ENCODE measurements at places on chromosomes 1 and 21.

DNA sequence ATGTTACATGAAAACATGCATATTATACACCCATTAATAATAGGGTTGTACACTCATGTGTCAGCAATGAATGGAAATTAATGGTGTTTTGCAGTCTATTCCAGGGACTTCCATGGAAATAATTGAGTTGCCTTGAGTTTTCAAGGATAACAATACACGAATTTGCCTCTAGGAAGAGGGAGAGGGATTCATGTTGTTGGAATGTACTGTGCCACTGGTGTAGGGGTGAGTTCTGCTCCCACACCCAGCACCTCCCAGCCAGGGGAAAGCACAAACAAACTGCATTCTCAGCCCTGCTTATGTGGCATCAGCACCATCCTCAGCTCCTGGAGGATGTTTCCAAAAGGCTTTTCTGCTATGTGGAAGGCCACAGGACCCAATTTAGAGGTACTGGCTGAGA, 57.8 kb downstream of the BCAR3 start:
- no peak for DNase-seq

DNA sequence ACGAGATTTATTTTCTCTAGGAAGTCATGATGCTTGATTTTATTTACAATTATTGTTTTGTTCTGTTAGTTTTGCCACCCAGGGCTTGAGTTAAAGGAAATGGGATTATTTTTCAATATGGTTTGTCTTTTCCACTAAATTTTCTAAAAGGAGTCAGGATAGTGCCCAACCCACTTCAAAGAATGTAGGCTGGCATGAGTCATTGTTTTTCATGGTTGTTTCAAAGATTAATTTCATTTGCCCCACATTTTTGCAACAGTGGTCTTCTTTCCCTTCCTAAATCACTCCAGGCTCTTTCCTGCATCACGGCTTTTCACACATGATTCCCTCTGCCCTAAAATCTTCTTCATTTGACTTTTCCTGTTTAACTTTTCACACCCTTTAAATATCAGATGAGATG, 2.5 kb downstream of the SLAMF6 start:
- DNase-seq, result no peak

- no peak for DNase-seq
These were observed 579.3 kb upstream of the ADGRL4 start for GRCh38 chr1:79585801-79586200.

GRCh38 chr1:241666419-241666818, 14.3 kb downstream of the WDR64 start:
- no peak for DNase-seq

DNA sequence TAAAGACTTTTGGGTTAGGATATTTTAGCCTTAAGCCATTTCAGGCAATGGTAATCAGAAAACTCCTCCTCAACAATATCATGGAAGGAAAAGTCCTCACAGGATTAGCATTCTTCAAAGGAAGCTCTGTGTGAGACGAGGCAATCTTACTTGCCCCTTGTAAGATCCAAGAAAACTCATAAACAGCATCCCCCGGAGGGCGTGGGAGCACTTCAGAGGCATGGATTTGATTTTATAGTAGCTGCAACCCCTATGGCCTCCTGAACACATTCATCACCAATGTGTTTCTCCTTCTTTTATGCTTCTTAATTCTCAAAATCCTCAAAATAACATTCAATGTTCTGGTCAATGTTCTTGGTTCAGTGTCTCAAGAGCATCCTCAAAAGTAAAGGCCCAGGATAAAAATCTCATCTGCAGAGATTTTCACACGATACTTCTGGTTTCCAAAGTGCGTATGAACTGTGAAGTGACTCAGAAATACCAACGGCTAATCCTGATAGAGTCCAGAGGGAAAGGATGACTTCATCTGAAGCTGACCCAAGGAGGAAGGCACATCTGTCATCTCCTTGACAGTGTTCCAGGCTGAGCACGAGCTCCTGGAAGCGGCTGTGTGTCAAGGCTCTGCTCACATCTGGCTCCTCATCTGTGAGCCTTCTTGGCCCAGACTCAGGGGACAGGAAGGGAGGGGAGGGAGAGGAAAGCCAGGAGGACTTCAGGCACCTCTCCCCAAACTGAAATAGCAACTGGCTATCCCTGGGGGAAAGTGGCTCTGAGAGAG, 49.3 kb upstream of the PSEN2 start:
- DNase-seq, result peak; percentile 46

- no peak for DNase-seq
These were observed 228.6 kb upstream of the LYPLAL1 start for GRCh38 chr1:218945050-218945449.

- no peak for DNase-seq
These were observed at the start of gene PCP4L1 for GRCh38 chr1:161258439-161259344. TSS of gene PCP4L1 (plus strand) at chr1:161258745. CDS start at chr1:161258975, 230 bp downstream.

DNA sequence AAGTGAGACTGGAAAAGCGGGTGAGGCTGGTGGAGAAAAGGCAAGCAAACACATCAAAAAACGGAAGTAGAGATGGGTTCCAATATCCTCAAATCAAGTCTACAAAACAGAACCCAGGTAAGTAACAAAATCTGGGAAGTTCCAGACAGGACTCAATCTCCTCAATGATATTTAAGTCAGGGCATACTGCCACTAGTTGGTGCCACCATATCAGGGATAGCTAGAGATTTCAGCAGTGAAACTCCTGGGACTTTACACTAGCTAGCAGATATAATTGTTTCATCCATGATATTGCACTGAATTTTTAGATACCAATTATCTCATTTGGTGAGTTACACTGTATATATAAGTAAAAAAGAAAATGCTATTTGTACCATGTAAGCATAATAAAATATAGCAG, 52.0 kb downstream of the EYA3 start:
- DNase-seq, result no peak

- no peak for DNase-seq
These were observed 477 bp downstream of the SNAP47 start for GRCh38 chr1:227735539-227736285.

DNA sequence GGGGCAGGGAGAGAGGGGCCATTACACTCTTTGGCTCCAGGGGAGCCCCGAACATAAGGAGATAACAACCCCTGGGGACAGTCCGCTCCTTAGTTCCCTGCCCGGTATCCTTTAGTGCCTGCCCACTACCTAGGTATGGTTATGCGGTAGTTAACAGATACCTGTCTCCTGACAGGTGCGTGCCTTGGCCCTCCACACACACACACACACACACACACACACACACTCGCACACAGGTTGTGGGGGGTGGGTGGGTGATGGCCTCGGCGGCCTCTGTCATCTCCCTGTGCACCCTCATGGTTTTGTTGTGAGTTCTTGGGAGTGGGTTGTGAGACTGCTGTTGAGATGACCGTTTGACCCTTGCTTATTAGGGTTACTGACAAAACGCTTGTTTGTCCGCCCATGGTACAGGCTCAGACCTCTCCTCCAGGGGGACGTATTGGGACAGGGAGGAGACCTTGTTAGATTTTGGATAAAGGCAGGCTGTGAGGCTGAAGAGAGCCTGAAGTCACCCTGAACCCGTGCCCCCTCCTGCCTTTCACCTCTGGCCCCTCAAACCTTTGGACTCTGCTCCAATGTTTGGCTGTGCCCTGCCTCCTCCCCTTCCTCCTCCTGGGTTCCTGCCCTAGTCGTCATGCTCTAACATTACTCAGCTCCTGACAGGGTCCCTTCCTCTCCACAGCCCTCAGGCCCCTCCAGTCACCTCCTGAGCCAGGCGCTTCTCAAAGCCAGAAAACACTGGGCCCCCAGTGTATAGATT, 979 bp downstream of the RASSF5 start:
- no peak for DNase-seq

DNA sequence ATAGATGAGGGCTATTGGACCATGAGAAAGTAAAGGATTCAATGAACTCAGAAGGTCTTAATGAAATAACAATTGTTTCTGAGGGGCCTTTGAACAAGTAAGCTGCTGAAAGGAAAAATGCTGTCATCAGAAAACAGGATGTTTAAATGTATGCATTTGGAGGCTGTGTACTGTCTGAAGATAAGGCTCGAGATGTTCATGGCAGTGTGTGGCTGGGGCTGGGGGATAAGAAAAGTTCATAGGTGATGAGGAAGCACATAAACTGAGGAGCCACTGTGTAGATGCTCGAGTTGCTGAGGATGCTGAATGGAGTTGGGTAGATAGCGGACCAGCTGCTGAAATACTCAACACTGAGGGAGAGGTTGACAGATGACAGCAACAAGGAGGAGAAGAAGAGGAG, 17.8 kb downstream of the THEM4 start:
- DNase-seq, result no peak

DNA sequence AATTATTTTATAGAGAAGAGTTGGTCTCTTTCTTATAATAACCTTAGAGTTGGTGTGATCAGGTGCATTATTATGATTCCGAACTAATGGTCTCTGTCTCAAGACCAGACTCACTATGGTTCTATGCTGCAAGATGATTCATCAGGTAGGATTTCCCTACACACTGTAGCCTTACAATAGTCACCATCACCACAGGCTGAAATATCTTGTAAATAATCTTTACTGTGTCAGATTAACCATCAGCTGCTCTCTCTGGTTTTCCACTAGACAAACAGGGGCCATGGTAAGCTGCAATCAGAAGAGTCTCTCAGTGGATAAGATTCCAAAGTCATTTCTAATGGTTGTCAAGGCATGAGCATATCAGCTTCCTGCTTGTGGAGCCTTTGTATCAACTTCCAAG, 4.4 kb upstream of the GBP4 start:
- DNase-seq, result no peak

- DNase-seq, result no peak
These were observed 32.4 kb downstream of the CDK18 start for GRCh38 chr1:205536759-205537361.

DNA sequence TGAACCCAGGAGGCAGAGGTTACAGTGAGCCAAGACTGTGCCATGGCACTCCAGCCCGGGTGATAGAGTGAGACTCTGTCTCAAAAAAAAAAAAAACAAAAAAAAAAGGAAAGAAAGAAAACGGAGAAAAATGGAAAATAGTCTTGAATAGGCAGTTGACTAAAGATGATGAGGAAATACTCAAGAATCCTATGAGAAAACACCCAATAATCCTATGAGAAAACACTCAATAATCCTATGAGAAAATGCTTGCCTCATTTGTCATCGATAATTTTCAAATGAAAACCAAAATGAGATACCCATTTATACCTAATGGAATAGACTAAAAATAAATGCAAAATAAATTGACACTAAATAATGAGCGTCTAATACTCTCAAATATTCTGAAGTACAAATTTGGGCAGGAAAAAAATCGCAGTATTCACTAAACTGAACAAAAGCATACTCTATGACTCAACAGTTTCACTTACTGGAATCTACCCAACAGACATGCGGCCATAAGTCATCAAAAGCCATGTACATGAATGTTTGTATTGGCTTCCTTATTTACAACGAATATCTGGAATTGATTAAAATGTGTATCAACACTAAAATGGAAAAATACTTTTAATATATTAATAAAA, 733.9 kb upstream of the CHRM3 start:
- no peak for DNase-seq

- DNase-seq, result no peak
These were observed 39.7 kb downstream of the UBE2U start for GRCh38 chr1:64242895-64243756.

DNA sequence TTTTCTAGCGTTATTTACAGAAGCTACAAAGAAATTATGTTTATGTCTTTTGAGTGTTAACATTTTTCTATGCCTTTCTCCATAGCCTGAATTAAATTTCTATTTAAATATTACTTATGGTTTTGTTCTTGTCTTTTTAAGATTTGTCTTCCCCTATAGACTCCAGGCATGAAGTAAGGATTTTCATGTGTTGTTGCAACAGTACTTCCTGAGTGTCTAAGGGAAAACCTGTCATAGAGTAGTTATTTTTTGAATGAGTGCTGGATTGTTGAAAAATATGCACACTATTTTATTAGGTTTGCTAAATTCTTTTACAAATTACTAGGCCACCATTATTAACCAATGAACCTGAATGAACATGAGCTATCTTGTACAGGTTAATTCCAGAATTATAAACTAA, 27.1 kb downstream of the SAMSN1 start:
- no peak for DNase-seq

- no peak for DNase-seq
These were observed 43.8 kb downstream of the USH2A start for GRCh38 chr1:216379441-216379840.

- DNase-seq, result no peak
These were observed 6.2 kb upstream of the HMGCS2 start for GRCh38 chr1:119774746-119775490.

DNA sequence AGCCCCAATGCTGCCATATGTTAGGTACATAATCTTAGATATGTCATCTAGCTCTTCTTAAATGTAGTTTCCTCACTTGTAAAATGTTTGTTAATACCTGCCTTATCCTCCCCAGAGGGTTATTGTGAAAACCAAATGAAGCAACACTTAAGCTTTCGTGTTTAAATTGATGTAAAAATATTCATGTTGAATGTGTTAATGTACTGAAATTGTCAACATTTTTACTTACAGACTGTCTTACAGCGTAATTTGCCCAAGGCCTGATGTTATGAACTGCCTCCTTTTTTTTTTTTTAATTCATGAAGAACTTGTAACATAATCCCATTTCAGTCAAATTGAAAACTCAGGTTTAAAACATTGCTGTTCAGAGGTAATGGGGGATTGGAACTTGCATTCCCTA, 25.6 kb upstream of the ENAH start:
- no peak for DNase-seq

GRCh38 chr1:30853350-30853749, 55.2 kb downstream of the SDC3 start:
- no peak for DNase-seq

- DNase-seq, result no peak
These were observed 45.2 kb downstream of the ADAMTS1 start for GRCh38 chr21:26800001-26800400.

- DNase-seq, result no peak
These were observed 9.7 kb downstream of the GNG12 start for GRCh38 chr1:67823615-67824014.

DNA sequence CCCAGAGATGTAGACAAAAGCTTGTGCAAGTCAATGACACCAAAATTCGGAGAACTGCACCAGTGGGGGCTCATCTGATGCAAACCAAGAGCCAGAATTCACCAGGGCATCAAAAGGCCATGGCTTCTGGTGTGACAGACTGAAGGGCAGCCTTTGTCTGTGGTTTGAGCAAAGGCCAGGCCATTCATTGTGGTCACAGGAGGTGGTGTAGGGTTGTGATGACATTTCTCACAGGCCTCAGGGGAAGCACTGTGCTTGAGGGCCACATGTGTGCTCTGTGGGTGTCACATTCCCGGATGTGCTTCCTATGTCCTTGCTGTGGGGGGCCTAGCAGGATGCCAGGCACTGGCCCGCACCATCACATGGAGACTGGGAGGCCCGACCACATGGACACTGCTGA, 22.5 kb upstream of the KCNE1 start:
- no peak for DNase-seq

GRCh38 chr1:194045416-194045815, 859.0 kb upstream of the B3GALT2 start:
- no peak for DNase-seq

GRCh38 chr1:32811265-32811664, 5.9 kb downstream of the YARS1 start:
- no peak for DNase-seq

All from mesothelial cell of epicardium (in vitro differentiated cells).